CD4-positive, alpha-beta memory T cell (primary cell): ENCODE measurements at places on chromosomes 5 and 9. TPM values are rescaled to one million over a fixed set of nuclear protein-coding genes. Genes with fewer than 3 reads are reported as not detected.

- DNase-seq = no peak
Measured at GRCh38 chr5:170791325-170791954, 7.9 kb downstream of the GABRP start.

The ARHGEF39 gene
- 1.1 TPM for polyA plus RNA-seq

The FIBCD1 gene
- not detected for polyA plus RNA-seq

GRCh38 chr5:113760486-113760885 lies 247.0 kb downstream of the YTHDC2 start:
- DNase-seq = no peak

- no peak for DNase-seq
Measured at GRCh38 chr5:140235791-140236551, 61.0 kb downstream of the CYSTM1 start.

The FAXDC2 gene
- polyA plus RNA-seq = not detected

- DNase-seq = no peak
Measured at GRCh38 chr9:110919609-110920008, 118.7 kb downstream of the LPAR1 start.

- no peak for DNase-seq
Measured at GRCh38 chr9:20426019-20426418, 196.3 kb downstream of the MLLT3 start.

DNA sequence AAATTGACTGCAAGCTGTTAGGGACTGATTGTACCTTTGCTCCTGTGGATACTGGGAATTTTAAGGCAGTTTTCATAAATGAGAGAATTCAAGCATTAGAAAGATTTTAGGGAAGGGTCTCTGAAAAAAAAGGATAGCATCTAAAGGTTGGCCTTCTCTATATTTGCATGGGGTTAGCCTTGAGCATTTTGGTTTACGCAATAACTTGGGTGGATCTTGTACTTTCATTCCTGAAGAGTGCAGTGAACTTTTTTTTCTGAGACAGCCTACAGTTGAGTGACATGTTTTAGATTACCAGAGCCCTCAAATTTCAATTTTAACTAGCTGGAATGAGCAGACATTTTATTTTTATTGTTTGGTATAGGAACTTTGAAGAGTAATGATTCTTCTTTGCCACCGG lies 91.6 kb upstream of the NR3C1 start:
- DNase-seq = no peak

The STKLD1 gene
- polyA plus RNA-seq = 1.5 TPM

DNA sequence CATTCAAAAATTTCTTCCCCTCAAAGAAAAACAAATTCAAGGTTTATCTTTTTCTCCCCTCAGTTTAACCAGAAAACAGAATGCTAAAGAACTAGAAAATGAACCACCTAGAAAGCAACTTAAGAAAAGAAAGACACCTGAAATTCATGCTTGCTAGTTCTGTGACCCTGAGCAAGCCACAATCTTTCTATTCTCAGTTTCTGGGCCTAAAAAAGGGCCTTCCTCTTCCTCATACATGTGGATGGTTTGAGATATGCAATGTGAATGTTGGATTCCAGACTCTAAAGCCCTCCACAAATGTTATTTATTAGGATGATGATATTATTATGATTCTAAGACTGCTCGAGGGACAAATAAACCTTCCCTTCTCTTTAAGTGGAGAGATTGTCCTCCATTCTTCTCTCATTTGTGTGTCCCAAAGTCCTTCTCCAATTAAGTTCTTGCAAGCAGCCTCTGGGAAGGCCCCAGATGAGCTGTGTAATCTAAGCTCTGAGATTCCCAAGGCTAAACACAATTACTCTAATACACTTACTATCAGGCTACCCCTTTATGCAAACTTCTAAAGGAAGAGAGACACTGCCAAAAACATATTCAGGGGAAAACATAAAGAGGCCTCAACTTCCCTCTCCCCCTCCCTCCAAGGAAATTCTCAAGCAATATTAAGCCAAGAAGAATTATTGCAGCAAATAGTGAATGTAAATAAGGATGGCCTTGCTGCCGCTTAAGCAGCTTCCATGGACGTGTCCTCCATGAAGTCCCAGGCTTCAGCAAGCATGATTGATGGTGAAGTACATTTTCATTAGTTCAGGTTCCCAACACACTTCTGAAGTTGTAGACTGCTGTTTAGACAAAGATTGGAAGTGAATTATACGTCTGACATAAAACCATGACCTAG lies 80.2 kb downstream of the PRKACG start:
- DNase-seq = no peak
